Activated naive CD4-positive, alpha-beta T cell treated with Interleukin-2 at 50 U/mL for 16 hours (primary cell): ENCODE measurements at places on chromosomes 7 and 10.

DNA sequence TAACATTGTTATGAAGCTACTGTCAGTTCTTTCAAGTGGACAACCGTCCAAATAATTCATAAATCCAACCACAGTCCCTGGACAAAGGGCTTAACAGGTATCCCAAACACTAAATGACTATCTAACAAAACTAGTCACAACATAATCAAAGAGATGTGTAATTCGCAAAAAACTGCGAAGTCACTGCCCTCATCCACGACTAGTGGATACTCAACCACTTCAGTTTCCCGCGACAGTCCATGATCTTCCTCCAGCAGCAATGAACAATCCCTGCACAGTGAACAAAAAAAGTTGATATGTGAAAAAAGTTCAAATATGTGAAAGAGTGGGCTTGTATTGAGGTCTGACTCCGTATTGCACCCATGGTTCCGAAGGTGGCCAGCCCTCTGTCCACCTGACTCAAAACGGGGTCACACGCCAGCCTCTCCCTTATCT is 287 bp downstream of the DCLRE1A start:
- no peak for DNase-seq

GRCh38 chr7:100745184-100745583 is 11.8 kb downstream of the ZAN start:
- DNase-seq: peak; percentile 10

DNA sequence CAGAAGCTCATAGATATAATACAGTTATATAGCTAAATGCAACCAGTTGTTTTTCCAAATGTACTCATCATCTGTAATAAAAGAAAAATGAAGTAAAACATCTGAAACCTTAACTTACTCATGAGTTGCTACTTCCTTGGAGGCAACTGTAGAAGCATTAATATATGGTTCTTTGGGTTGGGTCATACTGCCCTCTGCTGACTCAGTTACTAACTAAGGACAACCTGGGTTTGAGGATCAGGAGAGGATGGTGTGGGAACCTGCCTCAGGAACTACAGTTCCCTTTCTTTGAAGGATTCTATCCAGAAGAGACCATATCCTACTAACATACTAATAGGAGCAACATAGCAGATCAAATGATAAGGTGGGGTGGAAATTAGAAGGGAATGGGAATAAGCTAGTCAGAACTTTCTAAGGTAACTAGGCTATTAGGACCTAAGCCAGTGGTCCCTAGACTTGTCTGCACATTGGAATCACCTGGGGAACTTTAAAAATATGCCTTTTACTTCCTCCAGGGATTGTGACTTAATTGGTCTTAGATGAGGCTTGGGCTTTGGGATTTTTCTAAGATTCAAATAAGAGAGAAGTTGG is 20.7 kb downstream of the COX15 start:
- no peak for DNase-seq

- no peak for DNase-seq
Measured at GRCh38 chr10:130378556-130379400, 242.6 kb downstream of the GLRX3 start.

- DNase-seq: no peak
Measured at GRCh38 chr10:613271-614138, 76.0 kb downstream of the DIP2C start.

DNA sequence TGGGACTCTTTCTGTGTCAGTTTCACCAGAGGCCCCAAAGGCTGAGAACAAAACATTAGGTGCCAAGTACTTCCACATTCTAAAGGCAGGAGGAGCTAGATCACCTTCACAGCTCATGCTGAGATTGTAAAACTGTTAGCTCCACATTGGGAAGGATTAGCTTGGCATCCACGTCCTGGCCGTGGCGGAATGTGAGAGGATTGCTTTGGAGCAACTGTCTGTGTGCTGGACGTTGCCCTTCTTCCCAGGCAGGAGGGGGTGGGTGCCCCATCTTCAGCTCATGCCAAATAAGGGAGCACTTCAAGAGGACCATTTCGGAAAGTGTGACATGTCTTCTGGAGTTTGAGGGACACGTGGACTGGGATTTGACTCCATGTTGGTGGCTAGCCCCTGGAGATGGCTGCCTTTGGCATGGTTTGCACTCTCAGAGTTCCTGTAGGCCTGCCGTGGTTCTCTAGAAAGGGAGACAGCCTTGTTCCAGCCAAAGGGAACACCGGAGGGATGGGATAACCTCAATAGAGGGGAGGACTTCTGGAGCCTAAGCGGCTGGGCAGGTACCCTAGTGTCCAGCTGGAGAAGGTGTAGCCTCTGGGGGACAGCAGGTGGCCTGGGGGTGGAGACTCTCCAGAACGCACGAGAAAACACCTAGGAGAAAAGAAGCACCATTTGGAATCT is 19.9 kb upstream of the FMC1 start:
- DNase-seq: no peak

GRCh38 chr10:88408096-88408495 is 175.0 kb downstream of the RNLS start:
- no peak for DNase-seq

DNA sequence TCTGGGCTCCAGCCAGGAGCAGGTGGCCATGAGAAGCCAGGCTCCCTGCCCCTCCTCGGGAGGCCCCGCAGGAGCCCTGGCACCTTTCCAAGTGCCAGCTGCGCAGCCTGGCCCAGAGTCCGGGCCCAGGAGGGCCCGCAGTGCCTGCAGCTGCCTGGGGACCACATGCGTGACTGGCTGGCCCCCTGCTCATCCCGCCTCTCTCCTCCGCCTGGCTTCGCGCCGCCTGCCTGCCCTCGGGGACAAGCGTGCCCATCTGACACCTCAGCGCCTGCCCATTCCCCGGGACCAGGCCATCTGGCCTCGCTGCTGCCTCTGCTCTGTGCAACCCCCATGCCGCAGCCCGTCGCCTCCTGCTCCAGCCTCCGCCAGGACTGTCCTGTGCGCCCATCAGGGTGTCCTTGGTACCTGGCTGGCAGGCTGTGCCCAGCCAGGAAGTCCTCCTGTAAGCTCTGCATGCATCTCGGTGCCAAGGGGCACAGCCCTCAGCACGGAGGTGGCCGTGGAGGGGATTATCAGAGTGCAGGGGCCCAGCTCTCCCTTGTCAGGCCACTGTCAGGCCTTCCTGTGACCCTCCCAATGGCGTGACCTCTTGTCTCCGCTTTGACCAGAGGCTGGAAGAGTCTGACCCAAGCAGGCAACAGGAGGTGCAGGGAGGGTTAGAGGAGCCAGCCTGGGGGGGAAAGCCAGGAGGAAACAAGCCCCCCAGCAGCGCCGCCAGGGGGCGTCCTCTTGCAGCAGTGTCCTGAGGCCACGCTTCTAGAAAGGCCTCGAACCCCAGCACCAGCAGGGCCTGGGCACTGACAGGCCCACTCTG is 50.5 kb downstream of the TMEM209 start:
- no peak for DNase-seq

DNA sequence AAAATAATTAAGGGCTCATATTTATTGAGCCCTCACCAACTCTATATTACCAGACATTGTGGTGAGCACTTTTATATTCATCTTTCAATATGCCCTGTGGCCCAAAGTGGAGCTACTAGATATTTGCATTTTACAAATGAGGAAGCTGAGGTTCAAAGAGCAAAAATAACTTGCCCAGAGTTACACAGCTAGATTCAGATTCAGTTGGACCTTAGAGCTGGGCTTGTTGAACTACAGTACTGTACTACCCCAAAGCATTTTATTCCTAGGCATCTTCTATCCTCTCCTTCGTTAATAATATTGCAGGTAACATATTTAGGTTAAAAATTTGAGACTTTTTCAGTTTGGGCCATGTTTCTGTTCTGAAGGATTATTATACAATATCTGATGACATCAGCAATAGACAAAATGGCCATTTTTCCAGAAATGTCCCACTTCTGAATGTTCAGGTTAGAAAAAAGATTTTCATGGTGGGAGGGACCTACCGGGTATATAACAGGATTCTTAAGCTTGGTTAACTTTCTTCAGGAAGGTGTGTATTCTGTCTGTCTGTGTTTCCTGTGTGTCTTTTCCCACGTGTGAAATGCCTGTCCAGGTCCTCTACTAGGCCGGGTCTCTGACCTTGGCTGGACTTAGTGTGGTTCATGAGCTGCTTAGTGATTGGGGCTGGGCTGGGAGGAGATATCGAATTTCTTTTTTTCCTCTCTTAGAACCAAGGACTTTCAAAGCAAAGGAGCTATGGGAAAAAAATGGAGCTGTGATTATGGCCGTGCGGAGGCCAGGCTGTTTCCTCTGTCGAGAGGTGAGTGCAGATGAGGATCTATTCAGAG is 13.6 kb downstream of the PRXL2A start:
- no peak for DNase-seq

- no peak for DNase-seq
Measured at GRCh38 chr10:3503299-3503698, 281.7 kb downstream of the KLF6 start.

- no peak for DNase-seq
Measured at GRCh38 chr7:16318463-16318862, 102.9 kb downstream of the CRPPA start.

DNA sequence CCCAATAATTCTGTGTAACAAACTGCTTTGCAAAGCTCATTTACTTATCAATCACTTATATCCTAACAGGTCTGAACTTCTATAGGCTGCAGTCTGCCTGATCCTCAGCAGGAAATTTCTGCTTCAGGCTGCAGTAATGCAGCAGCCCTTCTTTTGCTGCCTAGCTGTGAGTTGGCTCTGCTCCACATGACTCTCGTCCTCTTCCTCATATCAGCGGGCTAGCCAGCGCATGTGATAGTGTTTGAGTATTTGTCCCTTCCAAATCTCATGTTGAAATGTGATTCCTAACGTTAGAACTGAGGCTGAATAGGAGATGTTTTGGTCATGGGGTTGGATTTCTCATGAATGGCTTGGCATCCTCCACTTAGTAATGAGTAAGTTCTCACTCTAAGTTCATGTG is 387.8 kb downstream of the SEMA3D start:
- no peak for DNase-seq

GRCh38 chr10:110686047-110686446 is 41.9 kb downstream of the RBM20 start:
- DNase-seq: no peak

DNA sequence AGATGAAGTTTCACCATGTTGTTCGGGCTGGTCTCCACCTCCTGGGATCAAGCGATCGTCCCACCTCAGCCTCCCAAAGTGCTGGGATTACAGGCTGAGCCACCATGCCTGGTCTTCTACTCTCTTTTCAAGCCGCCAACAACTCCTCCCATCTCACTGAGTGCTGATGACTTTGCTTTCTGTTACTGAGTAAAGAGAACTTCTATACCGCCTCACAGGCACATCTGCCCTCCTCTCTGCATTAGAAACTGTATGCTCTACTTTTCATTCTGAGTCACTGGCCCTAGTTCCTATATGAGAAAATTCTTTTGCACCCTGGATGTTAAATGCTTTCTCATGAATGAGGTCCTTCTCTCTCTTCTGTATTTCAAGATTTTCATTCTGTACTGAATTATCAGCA is 2.2 kb upstream of the ZNF239 start:
- DNase-seq: no peak

DNA sequence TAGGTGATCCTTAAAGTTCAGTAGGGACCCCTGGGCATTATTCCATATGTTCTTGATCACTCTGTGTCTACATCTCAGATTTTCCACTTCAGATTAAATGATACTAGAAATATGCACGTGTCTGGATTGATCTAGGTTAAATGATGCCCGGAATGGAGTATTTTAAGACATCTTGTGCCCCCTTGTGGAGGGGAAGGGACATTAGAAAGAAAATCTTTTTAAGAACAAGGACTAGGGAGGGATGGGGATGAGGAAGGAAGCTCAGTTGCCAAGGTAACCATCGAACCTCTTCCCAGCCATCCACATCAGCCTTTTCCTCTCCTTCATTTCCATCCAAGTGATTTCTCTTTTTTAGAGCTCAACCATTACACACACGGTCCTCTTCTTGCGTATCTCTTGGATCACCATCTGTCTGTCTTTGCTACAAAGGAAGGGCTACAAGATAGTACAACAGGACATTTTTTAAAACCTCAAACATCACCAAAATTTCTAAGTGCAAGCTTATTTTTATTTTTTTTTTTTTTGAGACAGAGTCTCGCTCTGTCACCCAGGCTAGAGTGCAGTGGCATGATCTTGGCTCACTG is 40.5 kb downstream of the PRSS2 start:
- no peak for DNase-seq

DNA sequence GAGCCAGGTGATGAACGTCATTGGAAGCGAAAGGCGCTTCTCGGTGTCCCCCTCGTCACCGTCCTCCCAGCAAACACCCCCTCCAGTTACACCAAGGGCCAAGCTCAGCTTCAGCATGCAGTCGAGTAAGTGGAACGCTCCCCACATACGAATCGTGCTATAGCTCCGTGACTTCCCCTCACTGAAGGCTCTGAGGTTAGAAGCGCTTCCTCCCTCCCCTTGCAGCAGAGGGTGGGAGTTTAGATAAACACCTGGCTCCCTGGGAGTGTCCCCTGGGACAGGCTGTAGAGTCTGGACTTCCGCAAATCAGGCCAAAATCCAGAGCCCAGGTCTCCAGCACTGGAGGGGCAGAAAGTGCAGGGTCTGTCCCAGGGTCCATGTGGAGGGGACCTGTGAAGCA is 105.0 kb upstream of the NPS start:
- DNase-seq: no peak

DNA sequence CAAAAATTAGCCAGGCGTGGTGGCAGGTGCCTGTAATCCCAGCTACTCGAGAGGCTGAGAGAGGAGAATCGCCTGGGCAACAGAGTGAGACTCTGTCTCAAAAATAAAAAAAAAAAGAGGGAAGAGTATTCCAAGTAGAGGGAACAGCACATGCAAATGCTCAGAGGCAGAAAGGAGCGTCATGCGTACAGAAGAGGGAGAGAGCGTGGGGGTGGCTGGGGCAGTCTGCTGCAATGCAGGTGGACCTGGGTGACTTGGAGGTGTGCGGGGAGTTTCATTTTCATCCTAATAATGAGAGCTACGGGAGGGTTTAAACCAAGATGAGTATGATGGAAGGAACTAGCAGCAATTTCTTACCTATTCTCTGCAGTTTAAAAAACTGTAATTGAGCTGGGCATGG is 28.8 kb downstream of the CLIP2 start:
- DNase-seq: no peak

GRCh38 chr10:80144067-80144695 is 11.7 kb downstream of the PLAC9 start:
- peak; percentile 23 for DNase-seq

- no peak for DNase-seq
Measured at GRCh38 chr10:35928748-35929147, 286.7 kb upstream of the FZD8 start.

DNA sequence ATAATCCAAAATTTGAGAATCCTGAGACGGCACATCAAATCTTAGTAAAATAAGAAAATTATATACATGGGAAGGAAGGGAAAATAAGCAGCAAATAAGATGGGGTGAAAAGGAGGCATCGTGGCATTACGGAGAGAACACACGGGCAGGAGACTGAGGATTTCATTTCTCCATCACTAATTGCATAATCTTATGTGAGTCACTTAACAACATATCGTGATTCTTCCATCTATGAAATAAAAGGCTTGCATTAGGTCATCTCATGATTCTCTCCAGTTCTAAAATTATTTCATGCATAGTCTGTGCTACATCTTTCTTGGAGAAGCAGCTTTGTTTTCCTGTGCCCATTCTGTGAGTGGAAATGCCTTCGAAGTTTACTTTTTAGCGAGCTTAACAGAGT is 288.7 kb downstream of the LRMDA start:
- DNase-seq: no peak
